ENCODE measurements at places on chromosomes 1 and 21. TPM values are rescaled to one million over a fixed set of nuclear protein-coding genes. Genes with fewer than 3 reads are reported as not detected.

- no peak overlapping the region for H3K27ac ChIP-seq
- H3K27me3 ChIP-seq, result no peaks in the 10 kb centered on the region
- no peak for DNase-seq
Measured at GRCh38 chr1:105437847-105438246, 1618.6 kb upstream of the PRMT6 start.

- H3K27me3 ChIP-seq, result no peaks in the 10 kb centered on the region
- DNase-seq, result no peak
- peaks cover 21% of the 10 kb centered on the region for H3K36me3 ChIP-seq
Measured at GRCh38 chr1:236534151-236534651, 10.4 kb downstream of the LGALS8 start.

Gene LINGO4
- not detected for total RNA-seq

DNA sequence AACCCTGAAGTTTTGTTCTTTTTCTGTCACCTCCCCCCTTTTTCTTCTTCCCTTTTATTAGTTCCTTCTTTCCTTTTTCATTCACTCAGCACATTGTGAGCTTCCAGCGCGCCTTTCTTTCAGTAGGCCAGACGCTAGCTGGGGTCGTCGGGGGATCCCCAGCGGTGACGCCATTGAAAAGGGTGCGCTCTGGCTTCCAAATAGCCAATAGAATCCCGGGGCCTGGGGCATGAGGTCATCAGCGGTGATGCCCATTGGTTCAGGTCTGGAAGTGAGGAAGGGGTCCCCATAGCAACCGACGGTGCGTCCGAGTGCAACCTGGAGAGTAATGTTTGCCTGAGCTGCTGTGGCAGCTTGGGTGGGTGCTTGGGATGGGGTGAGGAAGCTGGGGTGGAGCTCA, 6.9 kb upstream of the EFNA3 start:
- H3K27ac ChIP-seq, result peak overlapping the region; percentile 77
- peak overlapping the region; percentile 61 for H3K4me3 ChIP-seq
- H3K27me3 ChIP-seq, result peaks cover 29% of the 10 kb centered on the region
- peaks cover 20% of the 10 kb centered on the region for H3K4me1 ChIP-seq
- peaks cover 11% of the 10 kb centered on the region for H3K36me3 ChIP-seq

GRCh38 chr1:96384611-96385010, 337.0 kb upstream of the PTBP2 start:
- peaks cover 5% of the 10 kb centered on the region for H3K4me1 ChIP-seq
- H3K27me3 ChIP-seq, result no peaks in the 10 kb centered on the region
- no peak overlapping the region for H3K4me3 ChIP-seq
- DNase-seq, result no peak
- H3K36me3 ChIP-seq, result peaks cover 1% of the 10 kb centered on the region

DNA sequence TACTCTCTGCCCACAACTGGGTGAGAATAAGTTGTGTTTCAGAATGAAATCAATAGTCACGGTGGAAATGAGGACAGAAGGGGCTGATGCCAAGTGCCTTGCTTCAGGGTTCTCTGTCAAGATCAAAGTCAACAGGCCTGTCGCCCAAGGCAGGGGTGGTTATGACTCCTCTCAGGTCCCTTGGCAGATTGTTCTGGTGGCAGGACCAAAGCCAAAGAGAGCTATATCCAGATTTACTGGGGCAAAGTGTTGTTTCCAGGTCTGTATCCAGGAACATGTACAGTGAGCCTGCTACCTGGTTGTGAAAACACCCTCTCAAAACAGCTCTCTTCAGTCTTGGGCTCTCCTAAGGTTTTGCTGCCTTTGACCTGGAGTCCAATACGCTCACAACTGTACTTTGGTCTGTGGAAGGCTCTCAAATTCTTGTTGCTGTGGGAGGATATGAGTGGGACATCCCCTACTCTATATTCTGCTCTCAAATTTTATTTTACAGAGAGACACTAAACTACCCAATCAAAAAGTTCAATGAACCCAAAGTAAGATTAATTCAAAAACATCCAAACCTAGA, 175.1 kb upstream of the ETV3 start:
- H3K4me1 ChIP-seq, result peaks cover 15% of the 10 kb centered on the region
- DNase-seq, result no peak
- H3K4me3 ChIP-seq, result no peak overlapping the region
- H3K27ac ChIP-seq, result no peak overlapping the region

DNA sequence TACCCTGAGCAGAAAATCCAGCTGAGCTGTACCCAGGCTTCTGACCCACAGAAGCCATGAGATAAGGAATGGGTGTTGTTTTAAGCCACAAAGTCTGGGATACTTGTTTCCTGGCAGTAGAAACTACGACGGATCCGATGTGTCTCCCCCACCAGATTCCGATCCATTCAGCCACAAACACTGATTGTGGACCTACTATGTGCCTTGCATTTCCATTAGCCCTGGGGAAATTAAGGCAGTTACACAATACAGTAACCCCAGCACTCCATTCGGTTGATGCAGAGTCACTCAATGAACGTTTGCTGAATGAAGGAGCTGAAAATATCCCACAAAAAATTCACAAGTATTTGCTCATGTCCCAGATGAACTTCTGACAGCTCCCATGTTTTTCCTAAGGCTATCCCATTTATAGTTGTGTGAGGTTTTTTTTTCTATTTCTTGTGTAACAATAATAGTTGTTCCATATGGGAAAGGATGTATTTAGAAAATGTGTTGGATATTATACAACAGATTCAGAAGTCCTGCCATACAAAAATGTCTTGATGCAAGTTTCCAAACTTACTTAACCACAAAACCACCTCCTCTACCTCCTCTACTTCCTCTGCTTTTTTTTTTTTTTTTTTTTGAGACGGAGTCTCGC, 29.6 kb upstream of the KAZN start:
- H3K27ac ChIP-seq, result no peak overlapping the region
- no peak for DNase-seq
- H3K27me3 ChIP-seq, result no peaks in the 10 kb centered on the region
- no peak overlapping the region for H3K4me3 ChIP-seq

Gene TTC4
- 20.5 TPM for total RNA-seq

Gene CD48
- total RNA-seq, result 0.57 TPM

Gene AGMAT
- 0.25 TPM for total RNA-seq

DNA sequence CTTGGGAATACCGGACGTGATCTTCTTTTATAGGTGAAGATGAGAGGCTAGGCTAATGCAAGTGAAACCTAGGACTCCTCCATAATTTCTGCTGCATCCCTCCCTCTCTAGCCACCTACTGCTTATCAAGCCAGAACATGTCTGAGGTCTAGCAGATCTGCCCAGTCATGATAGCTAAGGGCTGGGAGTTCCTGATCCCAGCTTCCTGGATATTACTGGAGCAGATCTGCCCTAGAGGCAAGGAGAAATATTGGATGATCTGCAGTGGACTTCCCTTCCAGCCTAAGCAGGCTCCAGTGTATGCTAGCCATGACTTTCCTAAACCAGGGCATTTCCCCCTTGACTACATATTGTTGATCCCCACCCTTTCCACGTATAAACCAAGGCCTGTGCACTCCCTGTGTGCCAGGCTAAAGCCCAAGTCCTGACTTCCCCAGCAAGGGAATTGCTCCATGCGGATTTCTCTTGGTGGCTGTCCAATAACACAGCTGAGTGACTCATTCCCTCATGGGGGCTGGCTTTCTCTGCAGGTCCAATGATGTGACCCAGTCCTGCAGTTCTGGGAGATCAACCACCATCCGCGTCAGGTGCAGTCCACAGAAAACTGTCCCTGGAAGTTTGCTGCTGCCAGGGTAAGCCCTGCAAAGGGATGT, 15.5 kb upstream of the SARS1 start:
- H3K4me3 ChIP-seq, result no peak overlapping the region
- H3K4me1 ChIP-seq, result peaks cover 9% of the 10 kb centered on the region
- H3K36me3 ChIP-seq, result no peaks in the 10 kb centered on the region
- no peaks in the 10 kb centered on the region for H3K27me3 ChIP-seq
- no peak overlapping the region for H3K27ac ChIP-seq

Gene RIMS3
- total RNA-seq, result 13.0 TPM

All from mesothelial cell of epicardium (in vitro differentiated cells).